ENCODE measurements at places on chromosomes 5 and 9.

GRCh38 chr9:115413304-115413703 lies 295.3 kb upstream of the TNC start:
- no peaks in the 10 kb centered on the region for H3K4me1 ChIP-seq
- H3K27me3 ChIP-seq: peaks cover 12% of the 10 kb centered on the region
- no peaks in the 10 kb centered on the region for H3K36me3 ChIP-seq
- no peak overlapping the region for H3K27ac ChIP-seq
- no peak overlapping the region for H3K4me3 ChIP-seq

GRCh38 chr9:96062031-96062430 lies 186.5 kb downstream of the ERCC6L2 start:
- no peak overlapping the region for H3K4me3 ChIP-seq
- no peaks in the 10 kb centered on the region for H3K27me3 ChIP-seq
- no peak overlapping the region for H3K27ac ChIP-seq
- DNase-seq: no peak

GRCh38 chr5:154236-154635 lies 37.1 kb upstream of the LRRC14B start:
- H3K4me3 ChIP-seq: no peak overlapping the region
- no peak overlapping the region for H3K27ac ChIP-seq
- H3K4me1 ChIP-seq: no peaks in the 10 kb centered on the region
- peaks cover 48% of the 10 kb centered on the region for H3K27me3 ChIP-seq
- H3K36me3 ChIP-seq: no peaks in the 10 kb centered on the region

DNA sequence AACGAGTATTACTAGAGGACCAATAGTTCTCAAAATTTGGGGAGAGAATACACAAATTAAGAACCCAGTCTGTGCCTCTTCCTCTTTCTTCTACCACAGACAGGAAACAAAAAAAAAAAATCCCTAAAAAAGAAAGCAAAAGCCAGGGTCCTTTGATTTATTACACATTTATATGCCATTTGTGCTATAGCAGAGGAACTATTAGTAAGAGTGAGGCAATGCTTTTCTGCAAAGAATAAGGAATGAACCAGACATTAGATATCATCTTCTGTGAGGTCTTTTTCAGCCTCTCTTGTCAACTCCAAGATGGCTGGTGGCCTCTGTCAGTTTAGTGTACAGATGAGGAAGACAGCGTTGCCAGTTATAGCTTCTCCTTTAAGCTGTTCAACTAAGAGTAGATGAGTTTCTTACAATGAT lies 127.6 kb downstream of the RFX3 start:
- no peak for DNase-seq
- H3K27ac ChIP-seq: peak overlapping the region; percentile 72
- no peaks in the 10 kb centered on the region for H3K27me3 ChIP-seq
- H3K36me3 ChIP-seq: peaks cover 12% of the 10 kb centered on the region
- peaks cover 19% of the 10 kb centered on the region for H3K4me1 ChIP-seq

DNA sequence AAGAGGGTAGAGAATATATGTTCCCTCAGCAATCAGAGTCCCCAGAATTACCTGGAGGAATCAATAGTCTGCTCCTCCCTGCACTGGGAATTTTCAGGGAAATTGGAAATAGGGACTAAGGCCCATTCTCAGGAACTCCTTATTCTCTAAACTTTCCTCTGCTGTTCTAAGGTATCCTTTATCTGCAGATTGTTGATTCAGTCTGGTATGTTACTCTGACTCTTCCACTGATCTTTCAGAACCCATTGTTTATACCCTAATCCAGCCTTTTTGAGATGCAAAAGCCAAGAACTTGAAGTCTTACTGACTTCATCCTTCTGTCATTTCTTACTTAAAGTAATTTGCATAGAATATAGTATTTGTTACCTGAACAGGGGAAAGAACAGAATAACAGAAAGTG lies 143.5 kb upstream of the PPP1R2B start:
- no peaks in the 10 kb centered on the region for H3K4me1 ChIP-seq
- no peak overlapping the region for H3K4me3 ChIP-seq
- H3K36me3 ChIP-seq: no peaks in the 10 kb centered on the region
- H3K27me3 ChIP-seq: peaks cover 36% of the 10 kb centered on the region

DNA sequence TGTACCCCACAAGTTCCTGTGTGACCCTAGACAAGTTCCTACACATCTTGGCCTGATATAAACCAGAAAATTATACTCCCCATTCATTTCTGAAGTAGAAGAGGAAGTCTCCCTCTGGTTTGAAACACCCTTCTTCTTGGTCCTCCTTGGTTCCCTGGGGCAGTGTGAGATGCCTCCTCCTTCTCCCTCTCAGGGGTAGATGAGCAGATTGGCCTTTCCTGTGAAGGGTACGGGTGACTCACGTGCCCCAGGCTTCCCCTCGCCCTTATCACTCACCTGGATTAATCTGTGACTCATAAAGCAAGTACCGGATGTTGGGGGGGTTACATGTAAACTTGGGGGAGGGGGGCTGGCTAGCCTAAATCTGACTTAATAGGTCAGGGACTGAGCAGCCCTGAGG lies 11.1 kb upstream of the AQP3 start:
- no peaks in the 10 kb centered on the region for H3K27me3 ChIP-seq
- H3K4me3 ChIP-seq: peak overlapping the region; percentile 32
- peak; percentile 41 for DNase-seq
- H3K36me3 ChIP-seq: peaks cover 19% of the 10 kb centered on the region
- peak overlapping the region; percentile 56 for H3K27ac ChIP-seq
- H3K4me1 ChIP-seq: peaks cover 35% of the 10 kb centered on the region
